ENCODE measurements at places on chromosomes 1 and 21.
A peak's percentile ranks its signal among the peaks of the same experiment; 100 is the strongest.

- DNase-seq = no peak
Observed at GRCh38 chr1:154657556-154657955, 49.6 kb upstream of the ADAR start.

DNA sequence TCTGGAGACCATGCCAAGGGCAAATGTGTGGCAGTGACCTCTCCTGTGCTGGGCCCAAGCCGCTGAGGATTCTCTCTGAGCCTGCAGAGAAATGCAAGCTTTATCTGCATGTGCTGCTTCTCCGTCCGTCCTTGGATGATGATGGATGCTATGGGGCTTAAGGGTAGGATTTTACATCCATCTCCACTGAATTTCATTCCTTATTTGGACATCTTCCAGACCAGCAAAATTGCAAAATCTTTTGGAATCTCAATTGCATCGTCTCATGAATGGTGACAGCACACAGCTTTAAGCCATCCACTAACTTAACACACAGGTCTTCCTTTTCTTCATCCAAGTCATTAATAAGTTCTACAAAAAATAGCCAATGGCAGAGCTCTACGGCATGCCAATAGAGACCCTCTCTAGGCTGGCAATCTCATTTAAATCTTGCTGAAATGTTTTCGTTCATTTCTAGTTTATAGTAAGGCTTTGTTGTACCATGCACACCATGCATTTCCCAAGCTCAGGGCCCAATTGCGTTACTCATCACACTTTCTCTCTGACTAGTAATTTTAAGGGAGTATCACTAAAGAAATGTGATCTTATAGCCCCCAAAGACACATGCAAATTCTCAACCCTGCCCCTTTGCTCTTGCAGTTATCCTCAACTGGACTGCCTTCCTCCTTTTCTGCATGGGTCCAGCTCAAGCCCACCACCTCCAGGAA lies 11.1 kb downstream of the BATF3 start:
- peak; percentile 33 for DNase-seq

DNA sequence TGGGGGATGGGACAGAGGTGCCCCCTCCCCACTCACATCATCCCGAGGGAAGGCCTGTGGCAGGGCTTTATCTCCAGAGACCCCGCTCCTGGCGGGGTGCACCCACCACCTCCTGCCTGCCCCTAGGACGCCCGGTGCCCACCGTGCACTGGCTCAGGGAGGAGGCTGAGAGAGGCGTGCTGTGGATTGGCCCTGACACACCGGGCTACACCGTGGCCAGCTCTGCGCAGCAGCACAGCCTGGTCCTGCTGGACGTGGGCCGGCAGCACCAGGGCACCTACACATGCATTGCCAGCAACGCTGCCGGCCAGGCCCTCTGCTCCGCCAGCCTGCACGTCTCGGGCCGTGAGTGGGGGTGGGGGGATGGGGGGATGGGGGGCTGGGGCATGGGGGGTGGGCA lies 71.7 kb downstream of the TRIM11 start:
- peak; percentile 39 for DNase-seq

- DNase-seq = no peak
Observed at GRCh38 chr1:204177133-204177532, 11.0 kb upstream of the REN start.

DNA sequence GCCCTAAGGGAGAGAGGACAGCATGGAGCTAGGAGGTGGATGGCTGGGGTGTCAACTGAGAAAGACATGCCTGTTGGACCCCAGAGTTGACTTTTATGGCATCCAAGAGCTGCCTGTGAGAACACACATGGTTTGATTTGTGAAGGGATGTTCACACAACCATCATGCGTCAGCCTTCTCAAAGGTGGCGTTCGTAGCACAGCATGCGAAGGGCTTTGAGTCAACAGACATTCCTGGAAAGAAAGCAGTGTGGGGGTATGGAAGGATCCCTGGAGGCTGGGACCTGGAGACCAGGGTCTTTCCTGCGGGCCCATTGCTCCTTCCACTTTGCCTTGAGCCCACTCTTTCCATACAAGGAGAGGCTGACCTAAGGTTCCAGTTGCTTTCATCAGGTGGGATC lies 6.4 kb upstream of the WNT3A start:
- DNase-seq = no peak

- no peak for DNase-seq
Observed at GRCh38 chr1:228073061-228073856, 9.2 kb upstream of the ARF1 start.

DNA sequence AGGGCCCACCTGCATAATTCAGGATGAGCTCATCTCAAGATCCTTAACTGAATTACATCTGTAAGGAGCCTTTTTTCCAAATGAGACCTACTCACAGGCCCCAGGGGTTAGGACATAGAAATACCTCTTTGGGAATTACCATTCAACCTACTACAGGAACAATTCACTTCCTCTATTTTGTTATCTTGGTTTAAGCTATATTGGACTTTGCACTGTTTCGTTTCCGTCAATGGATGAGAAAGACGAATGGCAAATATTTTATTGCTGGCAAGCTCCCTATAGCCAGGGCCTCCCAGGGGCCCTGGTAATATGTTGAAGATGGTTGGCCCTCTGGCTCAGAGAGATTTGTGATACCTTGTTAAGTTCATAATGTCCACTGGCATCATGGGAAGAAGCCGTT lies 384.2 kb upstream of the DUSP10 start:
- DNase-seq = no peak

- DNase-seq = no peak
Observed at GRCh38 chr1:39110325-39110851, 84.2 kb downstream of the NDUFS5 start.

DNA sequence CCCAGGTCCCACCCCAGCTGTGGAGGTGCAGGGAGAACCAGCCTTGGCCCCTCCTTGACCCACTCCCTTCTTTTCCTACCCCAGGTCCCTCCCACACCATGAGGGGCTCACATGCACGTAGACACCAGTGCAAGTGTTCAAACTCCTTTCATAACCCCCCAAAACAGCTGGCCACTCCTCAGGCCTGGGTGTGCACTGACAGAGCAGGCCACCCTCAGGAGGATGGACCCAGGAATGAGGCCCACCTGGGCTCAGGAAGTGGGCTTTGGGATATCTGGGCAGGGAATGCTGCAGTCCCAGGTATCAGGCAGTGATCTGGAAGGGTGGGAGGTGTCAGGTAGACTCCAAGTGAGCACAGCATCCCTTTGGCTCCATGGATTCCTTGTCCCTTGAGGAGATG lies 723.8 kb downstream of the MATN1 start:
- DNase-seq = no peak

DNA sequence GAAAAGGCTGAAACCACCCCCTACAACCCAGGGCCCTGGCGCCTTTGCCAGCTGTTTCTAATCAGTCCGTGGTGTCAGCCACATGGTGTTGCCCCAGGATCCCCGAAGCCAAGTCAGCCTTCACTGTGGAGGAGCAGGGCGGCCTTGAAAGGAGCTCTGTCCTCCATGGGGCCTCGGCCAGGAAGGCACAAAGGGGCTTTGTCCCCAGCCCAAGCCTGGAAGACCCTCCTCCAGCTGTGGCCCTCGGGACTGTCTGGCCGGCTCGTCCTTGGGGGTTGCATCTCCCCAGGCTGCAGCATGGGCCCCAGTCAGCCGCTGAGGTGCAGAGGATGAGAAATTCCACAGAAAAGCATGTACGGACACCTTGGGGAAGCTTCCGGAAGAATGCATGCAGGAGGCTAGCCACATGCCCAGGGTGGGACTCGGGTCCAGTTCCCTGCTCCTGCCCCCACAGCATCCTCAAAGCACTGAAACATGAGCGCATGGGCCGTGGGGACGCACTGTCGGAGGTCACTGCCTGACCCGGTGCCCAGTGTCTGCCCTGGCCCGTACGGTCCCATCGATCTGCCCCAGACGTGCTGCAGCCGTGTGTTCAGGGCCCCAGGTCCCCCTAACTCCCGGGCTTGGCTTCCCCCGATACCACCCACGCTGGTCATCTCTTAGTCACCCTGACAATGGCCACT lies 38.6 kb upstream of the POFUT2 start:
- peak; percentile 51 for DNase-seq

- DNase-seq = no peak
Observed at GRCh38 chr1:189131576-189131975, 1346.1 kb downstream of the BRINP3 start.

GRCh38 chr1:228050571-228051231 lies 31.8 kb upstream of the ARF1 start:
- no peak for DNase-seq

- peak; percentile 41 for DNase-seq
Observed at GRCh38 chr1:53134961-53135734, 7.3 kb downstream of the SLC1A7 start.
